ENCODE measurements at places on chromosomes 3 and 15.

- DNase-seq, result no peak
These were observed 197.0 kb downstream of the LPP start for GRCh38 chr3:188350961-188351360.

DNA sequence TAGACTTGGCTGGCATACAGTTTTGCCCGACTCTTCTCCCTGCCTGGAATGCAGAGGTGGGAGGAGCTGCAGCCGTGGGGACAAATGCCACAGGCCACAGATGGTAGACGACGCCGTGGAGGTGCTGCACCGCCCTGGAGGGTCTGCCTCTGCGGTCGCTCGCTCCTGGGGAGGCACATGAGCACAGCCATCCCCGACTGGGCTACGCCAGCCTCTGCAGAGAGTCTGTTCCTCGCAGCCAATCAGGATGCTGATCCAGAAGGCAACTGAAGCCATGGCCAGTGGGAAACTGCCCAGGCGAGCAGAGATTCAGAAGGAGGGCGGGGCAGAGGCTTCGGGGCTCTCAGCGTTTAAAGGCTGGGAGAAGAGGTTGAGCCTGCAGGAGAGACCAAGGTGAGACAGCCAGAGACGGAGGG is 11.9 kb upstream of the LRRC15 start:
- DNase-seq, result no peak

DNA sequence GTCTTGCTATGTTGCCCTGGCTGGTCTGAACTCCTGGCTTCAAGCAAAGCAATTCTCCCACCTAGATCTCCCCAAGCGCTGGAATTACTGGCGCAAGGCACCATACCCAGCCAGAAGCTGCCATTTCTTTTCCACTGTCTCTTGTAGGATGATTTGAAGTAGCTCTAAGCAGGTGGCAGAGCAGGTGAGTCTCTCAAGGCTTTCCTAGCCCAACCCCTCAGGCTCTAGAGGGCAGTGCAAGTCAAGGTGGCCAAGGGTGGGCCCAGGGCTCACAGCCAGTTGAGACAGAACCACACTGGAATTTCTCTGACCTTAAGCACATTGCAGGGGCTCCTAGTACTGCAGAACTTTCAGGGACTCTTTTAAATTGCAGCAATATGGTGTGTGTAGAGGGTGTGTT is 15.6 kb upstream of the DAG1 start:
- no peak for DNase-seq

GRCh38 chr15:48871542-48871941 is 6.4 kb upstream of the EID1 start:
- no peak for DNase-seq

DNA sequence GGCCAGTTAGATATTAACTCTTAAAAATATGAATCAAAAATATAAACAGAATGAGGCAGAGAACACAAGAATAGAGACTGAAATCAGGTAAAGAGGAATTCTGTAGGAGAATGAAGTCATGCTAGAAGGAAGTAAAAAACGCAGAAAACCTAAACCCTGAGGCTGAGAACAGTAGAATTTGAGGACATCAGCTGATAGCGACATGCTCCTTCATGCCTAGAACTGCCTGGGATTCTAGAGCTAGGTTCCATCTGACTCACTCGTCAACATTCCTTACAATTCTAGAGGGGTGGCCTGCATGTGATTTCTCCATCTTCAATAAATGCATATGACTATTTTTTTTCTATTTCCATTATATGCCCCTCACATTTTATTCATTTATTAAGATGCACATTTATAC is 343.0 kb downstream of the ROBO1 start:
- no peak for DNase-seq

GRCh38 chr3:110139821-110140220 is 802.5 kb upstream of the DPPA4 start:
- DNase-seq, result no peak

DNA sequence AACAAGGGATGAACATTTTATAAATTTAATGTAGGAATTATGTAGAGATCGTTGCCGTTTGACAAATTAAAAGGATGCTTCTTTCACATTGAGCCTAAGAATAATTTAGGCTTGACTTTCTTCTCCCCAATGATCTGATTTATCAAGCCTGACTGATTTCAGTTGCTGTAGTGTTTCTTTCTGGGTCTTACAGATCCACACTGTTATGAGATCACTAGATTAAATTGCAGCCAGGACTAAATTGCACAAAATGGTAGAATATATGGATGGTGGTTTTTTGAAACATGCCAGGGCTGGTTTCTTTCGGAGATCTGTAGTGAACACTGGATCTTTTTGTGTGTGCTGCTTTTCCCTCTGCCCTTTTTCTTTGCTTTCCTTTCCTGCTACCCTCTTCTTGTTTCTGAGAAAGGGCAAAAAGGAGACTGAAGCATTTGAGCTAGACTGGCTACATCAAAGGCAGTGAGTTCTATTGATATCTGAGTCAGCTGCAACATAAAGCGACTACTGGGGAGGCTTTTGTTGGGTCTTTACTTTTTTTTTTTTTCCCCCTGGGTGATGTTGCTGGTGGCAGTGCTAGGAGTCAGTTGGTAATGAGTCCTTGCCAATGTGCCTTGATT is 83.0 kb downstream of the AKAP13 start:
- DNase-seq, result no peak

- DNase-seq, result no peak
These were observed 2.4 kb upstream of the CD96 start for GRCh38 chr3:111539351-111540331.

- DNase-seq, result no peak
These were observed 318.0 kb upstream of the LMCD1 start for GRCh38 chr3:8183627-8184026.

DNA sequence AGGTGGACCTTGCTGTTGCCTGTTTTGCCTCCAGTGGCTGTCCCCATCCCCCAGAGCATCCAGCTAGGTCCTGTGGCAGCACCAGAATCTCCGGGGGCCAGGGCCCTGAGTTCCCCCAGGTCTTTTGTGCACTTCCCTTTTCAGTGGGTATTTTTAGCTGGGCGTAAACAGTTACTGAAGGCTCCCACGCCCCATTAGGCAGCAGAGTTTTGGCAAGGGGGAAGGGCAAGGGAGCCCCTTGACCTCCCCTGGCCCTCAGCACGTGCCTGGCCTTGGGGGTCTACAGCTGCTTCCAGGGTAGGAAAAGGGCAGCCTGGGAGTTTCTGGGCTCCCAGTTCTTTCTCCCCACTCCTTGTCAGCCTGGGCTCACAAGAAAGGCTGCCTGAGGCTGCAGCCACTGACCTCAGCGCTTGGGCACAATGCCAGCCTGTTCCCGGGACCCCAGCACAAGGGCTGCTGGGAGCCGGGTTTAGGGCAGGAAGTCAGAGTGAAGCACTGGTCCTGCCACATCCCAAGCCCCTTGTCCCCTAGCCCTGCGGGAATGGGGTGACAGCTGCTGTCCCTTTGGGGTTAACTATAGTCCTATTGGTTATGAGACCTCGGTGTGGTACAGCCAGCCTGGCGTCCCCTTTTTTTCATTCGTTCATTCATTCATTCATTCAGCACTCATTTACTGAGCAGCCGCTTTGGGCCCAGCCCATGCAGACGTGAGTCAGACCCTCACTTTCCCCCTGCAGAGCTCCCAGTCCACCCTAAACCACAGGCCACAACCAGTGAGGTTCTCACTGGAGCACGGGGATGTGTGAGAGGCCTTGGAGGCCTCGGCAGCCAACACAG is 8.4 kb downstream of the CSK start:
- DNase-seq, result no peak

DNA sequence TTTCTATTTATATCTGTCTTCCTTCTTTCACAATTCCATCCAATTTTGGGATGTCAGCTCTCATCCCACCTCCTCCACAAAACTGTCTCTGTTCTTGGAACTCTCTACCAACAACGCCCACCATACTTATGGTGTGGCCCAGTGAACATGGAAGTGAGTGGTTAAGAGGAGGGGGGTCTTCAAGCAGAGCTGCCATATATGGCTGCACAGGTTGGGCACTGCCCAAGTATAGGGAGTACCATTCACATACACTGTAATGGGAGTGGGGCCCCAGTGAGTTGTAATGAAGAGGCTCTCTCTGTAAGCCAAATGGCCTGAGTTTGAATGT is 7.9 kb upstream of the CAMK1 start:
- DNase-seq, result no peak

GRCh38 chr3:172415323-172415722 is 32.9 kb downstream of the GHSR start:
- DNase-seq, result no peak

GRCh38 chr3:89116476-89116875 is 9.1 kb downstream of the EPHA3 start:
- DNase-seq, result peak; percentile 73

DNA sequence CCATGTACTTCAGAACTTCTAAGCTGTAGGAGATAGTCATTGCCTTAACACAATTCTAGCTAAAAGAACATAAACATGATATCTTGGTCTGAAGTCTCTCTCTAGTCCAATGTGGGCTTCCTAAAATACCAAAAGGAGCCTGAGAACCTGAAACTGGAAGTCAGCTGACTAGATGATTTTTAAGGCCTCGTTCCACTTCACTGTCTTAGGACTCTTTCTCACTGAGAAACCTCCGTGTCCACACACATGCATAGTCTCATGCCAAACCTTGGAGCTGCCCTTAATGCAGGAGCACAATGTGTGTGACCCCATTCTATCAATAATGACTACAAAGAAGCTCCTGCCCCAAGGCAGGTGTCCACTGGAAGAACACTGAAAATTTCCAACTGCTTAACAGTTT is 87.7 kb downstream of the ETFA start:
- no peak for DNase-seq

- peak; percentile 12 for DNase-seq
These were observed 231.6 kb downstream of the CACNA2D3 start for GRCh38 chr3:54353946-54354345.

DNA sequence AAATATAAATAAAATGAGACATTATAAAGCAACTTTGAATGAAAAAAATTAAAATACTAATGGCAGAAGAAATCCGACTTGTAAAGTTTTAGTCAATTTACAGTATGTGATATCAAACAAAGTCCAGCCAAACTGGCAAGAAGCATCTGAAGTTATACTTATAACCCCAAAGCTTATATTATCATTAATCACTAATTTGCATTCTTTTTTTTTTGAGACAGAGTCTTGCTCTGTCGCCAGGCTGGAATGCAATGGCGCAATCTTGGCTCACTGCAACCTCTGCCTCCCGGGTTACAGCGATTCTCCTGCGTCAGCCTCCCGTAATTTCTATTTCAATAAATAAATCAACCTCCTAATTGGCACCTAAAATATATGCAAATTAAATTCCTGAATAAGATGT is 80.1 kb downstream of the AQR start:
- peak; percentile 2 for DNase-seq

- no peak for DNase-seq
These were observed 82.0 kb downstream of the NR2E3 start for GRCh38 chr15:71892335-71892734.

DNA sequence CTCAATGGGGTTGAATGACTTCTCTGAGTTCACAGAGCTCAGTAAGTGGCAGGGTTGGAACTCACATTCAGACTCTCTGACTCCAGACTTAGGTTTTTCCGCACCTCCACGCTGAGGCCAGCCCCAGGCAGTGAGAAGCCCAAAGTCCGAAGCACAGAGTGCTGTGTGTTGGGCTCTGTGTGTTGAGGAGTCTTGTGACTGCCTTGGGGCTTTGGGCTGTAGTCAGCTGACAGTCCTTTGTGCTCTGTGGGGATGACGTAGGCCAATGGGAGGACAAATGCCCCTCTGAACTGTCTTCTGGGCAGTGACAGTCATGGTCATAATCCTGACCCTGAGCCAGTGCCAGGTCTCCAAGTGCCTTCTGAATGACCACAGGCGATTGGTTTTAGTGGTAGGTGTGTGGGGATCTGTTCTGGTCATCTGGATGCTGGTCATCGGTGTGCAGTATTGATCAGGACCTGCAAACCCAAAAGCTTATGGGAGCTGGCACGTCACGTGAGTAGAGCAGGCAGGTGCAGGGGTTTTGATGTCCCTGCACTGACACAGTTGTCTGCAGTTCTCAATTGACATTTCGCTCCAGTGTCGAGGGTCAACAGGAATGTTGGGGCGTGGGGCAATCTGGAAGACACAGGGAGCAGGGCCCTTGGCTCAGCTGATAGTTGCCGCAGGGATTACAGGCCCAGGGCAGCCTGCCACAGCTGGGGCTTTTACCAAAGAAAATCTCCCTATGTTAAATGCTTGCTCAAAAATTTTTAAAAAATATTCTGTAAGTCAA is 45.3 kb downstream of the CAPN3 start:
- DNase-seq, result no peak

- no peak for DNase-seq
These were observed 20.4 kb downstream of the ARPP21 start for GRCh38 chr3:35659768-35660167.

DNA sequence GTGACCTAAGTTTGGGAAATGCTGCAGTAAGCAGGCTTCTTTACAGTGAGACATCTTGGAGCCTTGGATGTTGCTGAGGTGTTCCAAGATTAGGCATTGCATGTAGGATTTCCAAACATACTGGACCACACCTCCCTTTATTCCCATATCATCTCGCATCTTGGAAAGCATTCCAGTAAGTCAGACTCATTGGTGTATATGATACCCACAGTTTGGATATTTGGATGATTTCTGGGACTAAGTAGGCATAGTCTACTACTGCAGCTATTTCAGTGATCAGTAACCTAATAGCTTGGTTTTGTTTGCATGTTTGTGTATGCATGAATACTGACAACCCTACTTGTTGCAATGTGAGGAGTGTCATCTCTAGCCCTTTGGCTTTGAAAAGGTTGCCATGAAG is 97.3 kb downstream of the SEMA6D start:
- no peak for DNase-seq

GRCh38 chr3:140726066-140726465 is 48.2 kb downstream of the TRIM42 start:
- DNase-seq, result no peak

DNA sequence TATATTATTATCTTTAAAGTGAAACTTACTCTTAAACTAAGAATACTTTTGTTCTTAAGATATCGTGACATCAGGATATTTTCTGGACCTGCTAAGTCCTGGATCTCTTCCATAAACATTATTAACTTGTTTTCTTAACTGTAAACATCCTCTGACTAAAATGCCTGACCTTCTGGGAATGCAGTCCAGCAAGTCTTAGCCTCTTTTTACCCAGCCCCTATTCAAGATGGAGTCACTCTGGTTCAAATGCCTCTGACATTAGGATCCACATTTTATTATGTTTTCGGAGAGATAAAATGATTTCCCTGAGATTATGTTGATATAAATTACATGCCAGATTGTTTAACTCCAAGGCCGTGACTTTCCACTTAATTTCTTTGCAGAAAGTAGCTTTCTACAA is 37.6 kb downstream of the OSTN start:
- DNase-seq, result no peak

DNA sequence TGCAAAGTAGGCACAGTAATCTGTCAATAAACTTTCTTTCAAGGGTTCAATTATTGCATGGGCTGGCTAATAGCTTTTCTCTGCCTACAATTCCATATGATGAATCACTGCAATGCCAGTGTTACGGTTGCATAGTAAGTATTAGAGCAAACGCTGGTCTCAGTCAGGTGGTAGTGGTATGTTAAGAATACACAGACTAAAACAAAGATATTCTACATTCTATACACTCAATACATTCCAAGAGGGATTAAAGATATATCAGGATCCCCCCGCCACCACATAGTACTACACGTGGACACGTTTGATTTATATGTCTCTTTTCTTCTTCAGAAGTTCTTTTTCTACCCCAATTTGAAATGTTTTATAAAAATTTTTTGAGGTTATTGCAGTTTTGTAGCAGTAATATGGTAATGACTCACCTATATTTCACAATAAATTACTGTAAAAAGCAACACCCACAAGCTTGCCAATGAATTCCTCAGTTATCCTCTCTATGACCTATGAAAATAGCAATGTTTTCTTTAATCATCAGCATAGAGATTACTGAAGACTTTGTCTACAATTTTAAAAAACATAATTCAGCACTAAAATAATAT is 68.2 kb downstream of the CD200R1L start:
- peak; percentile 91 for DNase-seq
